ENCODE measurements at places on chromosomes 5 and 9.

- DNase-seq = no peak
Observed at GRCh38 chr9:82273121-82273520, 284.5 kb downstream of the SPATA31D1 start.

GRCh38 chr5:88656221-88656950 lies 226.6 kb downstream of the MEF2C start:
- no peak for DNase-seq

DNA sequence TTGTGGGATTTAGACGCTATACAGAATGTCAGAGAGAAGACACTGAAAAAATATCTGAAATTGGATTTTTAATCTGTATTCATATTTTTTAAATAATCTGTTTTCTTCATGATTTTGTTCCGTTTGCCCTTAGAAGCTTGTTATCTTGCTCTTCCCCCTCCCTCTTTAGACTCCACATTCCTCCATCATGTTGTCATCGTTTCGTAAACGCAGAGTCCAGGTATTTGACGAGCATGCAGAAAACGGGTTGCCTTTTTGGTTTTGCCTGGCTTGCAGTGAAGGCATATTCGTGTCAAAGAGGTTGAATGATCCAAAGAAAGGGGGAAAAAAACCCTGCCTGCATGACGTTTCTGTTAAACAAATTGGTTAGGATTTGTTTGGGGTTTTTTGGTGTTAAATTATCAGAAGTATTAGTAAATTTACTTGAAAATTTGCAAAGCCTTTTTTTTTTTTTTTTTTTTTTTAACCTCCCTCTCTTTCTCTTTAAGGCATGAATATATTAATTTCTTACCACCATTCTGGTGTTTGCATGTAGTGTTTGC lies 2.9 kb downstream of the SPTAN1 start:
- DNase-seq = no peak

GRCh38 chr5:72488756-72489155 lies 18.5 kb downstream of the ZNF366 start:
- DNase-seq = no peak

GRCh38 chr9:126939821-126940221 lies 25.2 kb downstream of the RALGPS1 start:
- DNase-seq = no peak

DNA sequence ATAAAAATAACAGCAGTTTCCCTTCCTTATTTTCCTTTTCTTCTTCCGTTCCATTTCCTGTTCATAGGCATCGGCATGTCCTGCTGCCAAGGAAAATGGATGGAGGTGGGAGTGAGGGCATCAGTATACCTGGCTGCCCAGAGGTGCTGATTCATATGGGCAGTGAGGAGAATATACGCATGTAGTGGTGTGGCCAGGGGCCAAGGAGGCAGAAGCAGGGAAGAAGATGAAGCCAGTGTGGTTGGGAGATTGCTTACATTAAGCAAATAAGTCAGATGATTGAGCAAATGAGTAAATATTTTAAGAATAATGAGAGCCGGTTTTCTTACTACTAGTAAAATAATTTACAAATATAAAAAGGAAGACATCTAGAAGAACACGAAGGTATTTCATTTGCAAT lies 344.9 kb upstream of the PAPPA start:
- no peak for DNase-seq

GRCh38 chr5:66164044-66164790 lies 20.1 kb downstream of the SREK1 start:
- DNase-seq = no peak

DNA sequence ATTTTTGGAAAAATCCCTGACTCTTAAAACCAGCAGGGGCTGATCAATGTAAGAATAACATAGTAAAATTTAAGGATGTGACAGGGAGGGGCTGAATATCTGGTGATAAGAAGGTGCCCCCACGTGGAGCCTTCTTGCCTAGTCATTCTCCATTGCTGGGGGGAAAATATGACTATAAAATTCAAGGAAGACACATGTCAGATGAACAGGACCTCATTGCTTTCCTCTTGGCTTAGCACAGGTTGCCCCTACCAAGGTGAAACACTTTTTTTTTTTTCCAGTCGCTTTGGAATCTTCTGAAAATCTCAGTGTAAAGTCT lies 310.9 kb downstream of the EFNA5 start:
- DNase-seq = no peak

DNA sequence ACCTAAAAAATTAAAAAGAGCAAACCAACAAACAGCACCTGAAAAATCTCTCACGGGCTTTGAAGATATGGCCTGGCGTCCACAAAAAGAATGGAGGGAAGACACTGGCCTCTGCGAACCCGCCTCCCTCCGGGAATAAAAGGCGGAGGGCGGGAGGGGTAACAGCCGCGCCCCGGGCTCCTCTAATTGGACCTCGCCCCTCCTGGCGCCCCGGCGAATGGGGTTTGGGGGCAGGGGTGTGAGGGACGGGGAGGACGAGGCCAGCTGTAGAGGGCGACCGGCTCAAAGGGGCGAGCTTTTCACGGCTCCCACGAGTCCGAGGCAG lies 753 bp downstream of the FANCC start:
- peak; percentile 80 for DNase-seq

DNA sequence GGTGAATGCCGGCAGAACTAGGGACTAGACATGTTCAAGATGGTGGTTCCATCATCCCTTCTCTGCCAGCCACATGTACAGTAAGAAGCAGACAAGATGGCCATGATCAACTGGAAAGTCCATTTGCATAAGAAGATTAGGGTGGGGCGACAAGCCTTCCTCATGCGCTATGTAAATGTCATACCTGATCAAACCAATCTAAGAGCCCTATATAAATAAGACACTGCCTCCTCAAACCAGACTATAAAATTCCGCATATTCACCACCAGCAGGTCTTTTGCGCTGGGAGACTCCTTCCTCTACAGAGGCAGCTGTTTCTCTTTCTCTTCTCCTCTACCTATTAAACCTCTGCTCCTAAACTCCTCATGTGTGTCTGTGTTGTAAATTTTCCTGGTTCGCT lies 53.8 kb downstream of the TIMD4 start:
- no peak for DNase-seq

GRCh38 chr5:131364507-131365050 lies 100.7 kb downstream of the CDC42SE2 start:
- DNase-seq = no peak

DNA sequence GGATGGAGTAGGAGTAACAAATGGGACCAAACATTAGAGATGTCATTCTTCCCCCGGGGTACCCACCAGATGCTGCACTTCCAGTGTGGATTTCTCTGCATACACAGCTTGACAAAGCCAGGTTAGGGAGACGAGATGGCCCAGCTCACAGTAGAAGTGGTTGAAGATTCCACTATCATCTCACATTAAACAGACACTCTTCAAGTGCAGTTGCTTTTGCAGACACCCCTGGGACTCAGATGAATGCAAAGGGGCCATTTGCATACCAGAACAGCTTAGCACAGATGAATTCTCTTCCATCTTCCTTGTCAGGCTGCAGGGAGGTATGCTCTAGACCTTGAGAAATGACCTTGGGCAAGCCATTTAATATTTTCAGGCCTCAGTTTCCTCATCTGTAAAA lies 12.6 kb upstream of the C5orf58 start:
- DNase-seq = no peak

- DNase-seq = no peak
Observed at GRCh38 chr5:158288272-158288657, 429.3 kb upstream of the CLINT1 start.

GRCh38 chr5:122145906-122146305 lies 16.6 kb downstream of the ZNF474 start:
- DNase-seq = no peak

DNA sequence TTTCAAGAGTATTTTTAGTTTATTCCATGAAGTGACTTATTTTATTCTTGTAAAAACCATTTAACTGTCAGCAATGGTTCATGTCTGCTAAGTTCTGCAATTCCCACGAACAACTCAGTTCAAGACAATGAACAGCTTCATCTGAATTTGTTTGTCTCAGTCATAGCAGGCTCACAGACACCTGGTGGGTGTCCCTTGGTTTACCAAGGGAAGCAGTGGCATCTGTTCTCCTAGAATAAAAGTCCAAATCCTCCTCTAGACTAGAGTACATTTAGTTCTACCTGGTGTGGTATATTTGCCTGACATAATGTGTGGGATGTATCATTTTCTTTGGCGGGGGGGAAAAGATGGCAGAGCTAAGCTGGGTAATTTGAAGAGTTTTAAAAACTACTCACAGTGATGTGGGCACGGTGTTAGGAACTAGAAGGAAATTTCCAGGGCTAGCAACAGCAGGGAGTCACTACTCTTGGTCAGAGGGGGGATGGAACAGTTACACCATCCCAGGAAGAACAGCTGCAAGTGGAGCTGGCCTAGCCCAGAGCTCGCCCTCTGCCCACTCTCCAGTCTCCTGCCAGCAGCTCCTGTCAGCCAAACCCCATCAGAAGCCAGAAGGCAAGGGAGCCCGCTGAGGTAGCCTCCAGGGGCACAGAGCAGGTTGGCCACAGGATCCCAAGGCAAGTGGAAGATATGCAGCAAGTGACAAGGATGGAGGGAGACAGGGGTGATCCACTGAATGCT lies 100.3 kb downstream of the PJA2 start:
- DNase-seq = no peak

DNA sequence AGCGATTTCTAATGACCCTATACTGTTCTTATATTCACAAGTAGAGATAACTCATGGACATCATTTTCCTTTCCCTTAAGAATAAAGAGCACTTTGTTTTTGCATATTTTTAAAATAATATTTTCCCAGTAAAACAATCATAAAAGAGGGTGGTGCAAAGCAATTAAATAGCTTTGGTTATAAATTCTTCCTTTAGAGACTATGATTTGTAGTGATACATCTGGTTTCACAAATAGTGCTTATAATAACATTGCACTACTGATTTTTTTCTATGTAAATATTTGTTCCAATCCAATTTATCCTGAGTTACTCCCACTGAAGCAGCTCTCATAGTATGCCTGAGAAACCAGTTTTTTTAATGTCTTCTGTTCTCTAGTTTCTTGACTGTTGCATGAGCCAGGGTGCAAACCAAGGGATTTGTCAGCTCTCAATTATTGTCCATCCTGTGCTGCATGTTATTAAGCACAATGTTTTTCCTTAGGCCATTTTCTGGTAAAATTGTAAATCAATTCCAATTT lies 74.7 kb downstream of the LURAP1L start:
- no peak for DNase-seq

DNA sequence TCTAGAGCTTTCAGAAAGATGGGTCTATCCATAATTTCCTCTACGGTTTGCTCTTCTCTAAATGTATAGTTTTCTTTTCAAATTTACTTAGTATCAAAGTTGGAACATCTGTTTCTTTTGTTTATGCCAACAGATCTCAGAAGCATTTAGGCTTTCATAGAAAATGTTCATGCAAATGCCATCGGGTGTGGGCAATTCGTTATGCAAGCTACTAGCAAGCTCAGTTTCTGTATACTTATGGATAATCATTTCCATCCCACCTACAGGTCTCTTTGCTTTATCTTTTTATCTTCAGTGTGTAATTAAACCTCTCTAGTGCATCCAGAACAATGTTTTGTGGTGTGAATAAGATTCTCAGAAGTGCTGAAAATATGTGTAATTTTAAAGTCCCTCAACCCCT lies 59.9 kb downstream of the NUDT12 start:
- DNase-seq = no peak

DNA sequence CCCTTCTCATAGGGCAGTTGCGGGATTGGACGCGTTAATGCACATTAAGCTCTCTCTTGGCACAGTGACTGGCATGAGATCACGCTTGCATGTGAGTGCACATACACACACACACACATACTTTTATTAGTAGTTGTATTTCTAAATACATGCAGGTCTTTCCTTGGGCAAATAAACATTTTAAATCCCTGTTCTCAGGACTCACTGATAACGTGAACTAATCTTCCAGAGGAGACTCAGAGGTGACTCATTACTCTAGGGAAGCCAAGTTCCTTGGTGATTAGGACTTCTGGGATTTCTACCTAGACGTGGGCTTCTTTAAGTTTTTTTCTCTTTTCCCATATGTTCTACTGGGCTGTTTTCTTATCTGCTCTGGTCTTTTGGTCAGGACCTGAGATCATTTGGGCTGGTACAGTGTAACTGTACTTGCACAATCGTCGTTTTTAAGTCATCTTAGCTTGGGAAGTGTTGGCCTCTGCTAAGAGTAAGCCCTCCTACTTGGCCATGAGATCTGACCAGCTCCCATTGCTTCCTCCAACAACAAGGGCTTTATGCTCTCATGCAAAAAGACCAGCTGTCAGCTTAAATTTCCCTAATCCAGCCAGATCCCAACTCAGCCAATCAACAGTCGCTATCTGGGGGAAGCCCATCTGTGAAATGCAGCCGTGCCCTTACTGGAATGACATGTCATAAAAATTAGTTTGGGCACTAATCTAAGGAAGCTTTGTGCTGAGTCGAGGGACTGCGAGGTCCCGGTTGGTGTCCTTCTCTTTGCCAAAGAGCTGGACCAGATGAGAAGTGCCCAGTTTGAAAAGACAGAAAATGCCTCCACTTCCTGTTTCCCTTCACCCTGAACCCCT lies 176.4 kb upstream of the ANKRD55 start:
- DNase-seq = no peak

DNA sequence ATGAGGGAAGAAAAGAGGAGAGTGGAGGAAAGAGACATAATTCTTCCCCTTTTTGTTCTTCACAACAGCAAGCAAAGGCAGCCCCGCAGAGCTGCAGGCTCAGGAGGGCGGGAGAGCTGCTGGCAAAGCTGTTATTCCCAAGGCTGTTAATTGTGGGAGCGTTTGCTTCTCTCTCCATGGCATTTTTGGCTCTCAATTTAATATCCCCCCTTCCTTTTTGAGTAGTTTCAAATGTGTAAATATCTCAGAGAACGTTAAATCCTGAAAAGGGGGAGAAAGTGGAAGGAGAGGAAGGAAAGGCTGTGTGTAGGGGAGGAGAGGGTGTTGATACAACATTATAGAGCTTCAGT lies 165.7 kb downstream of the NSG2 start:
- DNase-seq = no peak

DNA sequence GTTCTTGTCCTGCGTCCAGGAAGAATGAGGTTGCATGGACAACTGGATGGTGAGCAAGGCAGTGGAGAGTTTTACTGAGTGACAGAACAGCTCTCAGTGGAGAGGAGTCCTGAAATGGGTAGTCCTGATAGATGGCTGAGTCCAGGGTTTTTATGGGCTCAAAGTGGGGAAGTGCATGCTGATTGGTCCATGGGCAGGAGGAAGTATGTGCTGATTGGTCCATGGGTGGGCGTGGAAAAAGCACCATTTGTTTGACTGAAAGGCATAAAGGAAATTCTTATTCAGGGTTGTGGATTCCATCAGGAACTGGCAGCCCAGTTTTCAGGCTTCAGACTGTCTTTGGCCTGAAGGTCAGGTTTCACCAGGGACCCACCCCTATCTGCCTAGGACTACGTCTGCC lies 10.6 kb downstream of the FSD1L start:
- no peak for DNase-seq
